ENCODE measurements at places on chromosomes 12 and 14.

DNA sequence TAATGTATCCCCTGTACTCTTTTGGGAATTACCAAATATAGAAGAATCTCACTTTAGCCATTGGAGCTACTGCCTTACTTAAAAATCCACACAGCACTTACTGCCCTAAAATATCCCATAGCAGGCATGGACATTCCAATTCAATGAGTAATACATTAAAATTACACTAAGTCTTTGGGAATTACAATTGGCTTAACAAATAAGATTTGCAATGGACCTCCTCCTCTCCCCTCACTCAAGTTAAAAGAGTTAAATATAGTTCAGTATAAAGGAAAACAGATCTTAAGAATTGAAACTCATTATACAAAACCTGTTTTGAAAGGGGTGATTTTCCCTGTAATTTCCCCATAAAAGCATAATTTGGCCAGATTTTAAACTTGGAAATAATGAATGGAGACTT lies 477.1 kb downstream of the SLC16A7 start:
- DNase-seq, result no peak

DNA sequence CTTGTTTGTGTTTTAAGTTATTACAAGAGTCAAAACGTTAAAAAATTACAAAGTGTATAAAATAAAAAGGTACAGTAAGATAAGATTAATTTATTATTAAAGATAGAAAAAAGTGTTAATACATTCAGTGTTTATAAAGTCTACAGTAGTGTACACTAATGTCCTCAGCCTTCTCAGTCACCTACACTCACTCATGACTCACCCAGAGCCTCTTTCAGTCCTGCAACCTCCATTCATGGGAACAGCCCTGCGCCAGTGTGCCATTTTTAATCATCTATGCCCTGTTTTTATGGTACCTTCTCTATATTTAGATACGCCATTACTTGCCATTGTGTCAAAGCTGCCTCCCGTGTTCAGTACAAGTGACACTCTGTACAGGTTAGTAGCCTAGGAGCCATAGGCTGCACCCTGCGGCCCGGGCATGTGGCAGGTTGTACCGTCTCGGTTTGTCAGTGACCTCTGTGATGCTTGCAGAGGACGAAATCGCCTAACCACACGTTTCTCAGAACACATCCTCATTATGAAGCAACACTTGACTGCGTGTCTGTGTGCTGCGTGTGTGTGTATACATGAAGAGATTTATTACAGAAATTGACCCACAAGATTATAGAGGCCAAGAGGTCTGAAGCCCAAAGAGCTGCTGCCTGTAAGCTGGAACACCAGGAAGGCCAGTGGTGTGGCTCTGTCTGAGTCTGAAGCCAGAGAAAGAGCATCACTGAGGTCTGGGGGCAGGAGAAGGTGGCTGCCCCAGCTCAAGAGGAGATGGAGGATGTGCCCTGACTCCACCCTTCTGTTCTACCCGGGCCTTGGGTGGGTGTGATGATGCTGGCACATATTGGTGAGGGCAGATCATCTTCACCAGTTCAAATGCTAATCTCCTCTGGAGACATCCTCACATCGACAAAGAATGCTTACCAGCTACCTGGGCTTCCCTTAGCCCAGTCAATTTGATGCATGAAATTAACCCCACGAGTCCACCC lies 116.6 kb upstream of the C14orf180 start:
- DNase-seq, result no peak

DNA sequence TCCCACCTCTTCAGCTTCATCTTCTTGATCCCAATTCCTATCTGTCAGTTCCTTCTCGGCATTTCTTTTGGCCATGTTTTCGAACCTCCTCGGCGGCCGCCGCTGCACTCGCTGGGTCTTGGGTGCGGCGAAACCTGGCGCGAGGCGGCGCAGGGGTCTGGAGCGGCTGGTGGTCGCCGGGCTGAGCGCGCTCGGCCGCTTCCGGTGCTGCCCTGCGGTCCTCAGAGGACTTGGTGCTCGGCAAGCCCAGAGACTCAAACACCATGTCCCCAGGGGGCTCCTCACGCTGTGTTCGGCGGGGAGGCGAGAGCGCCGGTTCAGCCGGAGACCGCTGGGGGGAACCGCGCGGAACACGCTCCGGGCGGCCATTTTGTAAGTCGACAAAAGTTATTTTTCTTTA lies 51.8 kb downstream of the PPP1R36 start:
- DNase-seq, result no peak

DNA sequence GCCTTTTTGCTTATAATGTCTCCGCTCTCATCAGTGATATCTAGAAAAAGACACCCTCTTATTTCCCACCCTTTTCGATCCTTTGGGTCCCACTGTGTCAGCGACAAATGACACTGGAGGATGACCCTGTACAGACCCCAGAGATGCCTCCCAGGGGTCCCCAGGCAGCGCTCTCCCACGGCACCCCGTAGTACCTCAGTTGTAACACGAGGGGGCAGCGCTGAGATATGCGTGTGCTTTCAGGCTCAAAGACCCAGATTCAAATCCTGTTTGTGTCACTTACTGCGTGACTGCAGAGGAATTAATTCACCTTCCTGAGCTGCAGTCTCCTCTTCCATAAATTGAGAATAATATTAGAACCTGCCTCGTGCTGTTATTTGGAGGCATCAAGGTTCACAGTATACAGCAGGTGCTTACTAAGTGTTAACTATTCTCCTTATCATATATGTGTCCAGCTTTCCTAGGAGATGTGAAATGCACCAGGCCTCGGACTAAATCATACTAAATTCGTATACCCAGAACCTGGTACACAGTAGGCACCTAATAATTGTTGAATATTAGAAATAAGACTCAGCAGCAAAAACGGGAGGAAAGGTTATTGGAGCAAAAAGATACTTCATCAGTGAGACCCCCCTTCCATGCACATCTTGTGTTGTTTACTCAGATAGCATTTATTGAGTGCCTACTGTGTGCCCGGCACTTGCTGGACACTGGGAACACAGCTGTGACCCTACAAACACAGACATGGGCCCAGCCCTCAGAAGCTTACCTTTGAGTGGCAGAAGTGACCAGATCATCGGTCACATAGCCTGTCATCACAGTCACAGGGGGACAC lies 99.9 kb downstream of the PHETA1 start:
- no peak for DNase-seq

- DNase-seq, result no peak
These were observed 41.7 kb downstream of the PPP1R13B start for GRCh38 chr14:103805708-103806107.

- no peak for DNase-seq
These were observed 125.0 kb downstream of the AKAP6 start for GRCh38 chr14:32453857-32454810.

- DNase-seq, result peak; percentile 67
These were observed 259.5 kb downstream of the MSRB3 start for GRCh38 chr12:65537978-65538377.

All from RCC 7860 (cell line).